ENCODE measurements at places on chromosomes 2 and 18.

DNA sequence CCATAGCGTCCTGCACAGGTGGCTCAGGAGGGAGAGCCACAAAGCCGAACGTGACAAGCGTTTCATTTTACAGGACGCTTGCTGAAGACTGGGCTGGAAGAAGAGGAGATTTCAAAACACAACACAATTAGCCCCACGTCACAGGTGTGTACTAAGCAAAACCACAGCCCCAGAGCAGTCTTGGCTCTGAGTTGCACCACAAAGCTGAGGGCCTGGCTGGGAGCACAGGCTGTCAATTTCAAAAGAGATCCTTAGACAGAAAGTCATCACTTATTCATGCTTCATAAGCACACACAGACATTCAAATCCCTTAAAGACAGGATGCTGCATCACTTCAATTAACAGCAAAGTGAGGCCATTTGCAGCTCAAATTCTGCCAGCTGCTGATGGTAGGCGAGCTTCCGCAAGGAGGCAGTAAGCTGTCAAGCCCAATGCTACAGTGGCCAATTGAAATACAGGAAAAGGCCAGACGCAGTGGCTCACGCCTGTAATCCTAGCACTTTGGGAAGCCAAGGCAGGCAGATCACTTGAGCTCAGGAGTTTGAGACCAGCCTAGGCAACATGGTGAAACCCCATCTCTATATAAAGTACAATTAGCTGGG is 79.6 kb downstream of the SKA1 start:
- no peak for DNase-seq

- DNase-seq = no peak
Measured at GRCh38 chr2:200274116-200275075, 32.1 kb upstream of the SPATS2L start.

DNA sequence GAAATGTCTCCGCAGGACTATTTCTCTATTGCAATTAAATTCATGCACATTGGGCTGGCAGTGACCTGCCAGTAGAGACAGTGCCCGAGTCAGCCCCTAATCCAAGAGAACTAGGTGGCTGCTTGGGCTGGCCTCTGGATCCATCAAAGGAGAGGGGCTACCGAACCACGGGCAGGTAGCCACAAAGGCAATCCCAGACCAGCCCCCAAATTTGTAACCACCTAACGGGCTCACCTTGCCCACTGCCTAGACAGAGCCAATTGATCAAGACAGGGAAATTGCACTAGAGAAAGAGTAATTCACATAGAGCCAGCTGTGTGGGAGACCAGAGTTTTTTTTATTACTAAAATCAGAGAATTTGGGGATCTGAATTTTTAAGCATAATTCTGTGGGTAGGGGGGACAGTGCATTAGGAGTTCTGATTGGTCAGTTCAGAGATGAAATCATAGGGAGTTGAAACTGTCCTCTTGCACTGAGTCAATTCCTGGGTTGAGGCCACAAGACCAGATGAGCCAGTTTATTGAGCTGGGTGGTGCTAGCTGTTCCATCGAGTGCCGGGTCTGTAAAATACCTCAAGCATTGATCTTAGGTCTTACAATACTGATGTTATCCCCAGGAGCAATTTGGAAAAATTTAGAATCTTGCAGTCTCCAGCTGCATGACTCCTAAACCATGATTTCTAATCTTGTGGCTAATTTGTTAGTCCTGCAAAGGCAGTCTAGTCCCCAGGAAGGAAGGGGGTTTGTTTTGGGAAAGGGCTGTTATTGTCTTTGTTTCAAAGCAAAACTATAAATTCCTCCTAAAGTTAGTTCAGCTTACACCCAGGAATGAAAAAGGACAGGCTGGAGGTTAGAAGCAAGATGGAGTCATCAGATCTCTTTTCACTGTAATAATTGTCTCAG is 260.4 kb upstream of the SP5 start:
- DNase-seq = no peak

- no peak for DNase-seq
Measured at GRCh38 chr2:175709248-175709647, 292.8 kb downstream of the LNPK start.

DNA sequence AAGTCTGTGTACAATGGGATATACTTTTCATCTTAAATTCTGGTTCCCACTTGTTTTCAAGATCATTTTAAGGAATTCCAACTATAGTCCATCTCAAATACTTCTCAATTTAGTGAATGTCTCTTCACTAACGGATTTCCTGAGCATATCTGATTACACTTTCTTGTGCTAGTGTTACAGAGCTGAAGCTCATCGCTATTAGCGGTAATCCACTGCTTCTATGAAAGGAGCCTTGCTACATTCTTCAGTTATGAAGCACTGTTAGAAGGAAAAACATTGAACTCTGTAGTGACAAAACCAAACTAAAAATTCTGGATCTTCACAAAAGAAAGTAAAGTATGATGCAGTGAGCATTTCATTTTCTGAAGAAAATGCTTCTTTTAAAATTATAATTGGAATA is 72.0 kb downstream of the AGPS start:
- no peak for DNase-seq

DNA sequence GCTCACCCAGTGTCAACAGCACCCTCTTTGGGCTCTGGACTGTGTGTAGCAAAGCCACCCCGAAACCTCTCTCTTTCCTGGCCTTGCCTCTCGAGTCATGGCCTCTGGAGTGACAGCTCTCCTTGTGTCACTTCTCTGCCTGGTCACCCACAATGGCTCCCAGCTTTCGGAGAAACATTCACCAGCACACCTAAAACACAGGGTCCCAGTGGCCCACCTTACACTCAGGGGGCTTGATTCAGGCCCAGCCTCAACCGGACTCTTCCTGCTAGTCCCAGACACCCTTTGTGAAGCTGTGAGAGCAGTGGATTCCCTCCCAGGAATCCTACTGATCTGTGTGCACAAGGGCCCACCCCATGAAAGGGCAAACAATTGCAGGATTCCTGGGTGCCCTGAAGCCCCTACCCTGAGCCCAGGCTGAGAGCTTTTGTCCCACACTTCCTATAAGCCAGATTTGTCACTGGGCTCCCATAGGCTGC is 137.2 kb upstream of the HAAO start:
- DNase-seq = no peak

DNA sequence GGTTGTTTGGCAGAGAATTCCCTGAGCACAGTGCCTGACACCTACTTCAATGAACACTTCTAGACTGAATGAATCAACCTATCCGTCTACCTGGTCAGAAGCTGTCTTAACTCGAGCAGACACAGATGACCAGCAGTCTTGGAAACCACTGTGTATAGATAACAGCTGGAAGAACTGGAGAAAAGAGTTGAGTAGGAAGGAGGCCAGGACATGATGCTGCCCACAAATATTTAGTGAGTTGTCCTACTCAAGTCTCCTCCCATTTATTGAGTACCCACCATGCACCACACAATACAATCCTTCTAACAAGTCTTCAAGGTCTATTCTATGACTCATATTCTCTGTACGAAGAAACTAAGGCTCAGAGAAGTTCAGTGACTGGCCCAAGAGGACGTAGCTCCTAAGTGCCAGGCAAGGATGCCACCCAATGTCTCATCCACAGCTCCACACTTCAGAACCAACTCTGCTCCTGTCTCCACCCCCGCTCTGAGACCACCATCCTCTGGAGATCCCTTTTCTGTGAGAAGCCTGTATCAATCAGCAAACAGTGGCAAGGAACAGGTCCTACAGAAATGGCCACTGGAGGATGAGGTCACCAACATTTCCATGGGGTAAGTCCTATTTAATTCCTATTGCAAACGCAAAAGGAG is 62.2 kb downstream of the GALNT14 start:
- no peak for DNase-seq

GRCh38 chr2:33197198-33197938 is 250.6 kb downstream of the LTBP1 start:
- no peak for DNase-seq

GRCh38 chr18:31204833-31205232 is 42.2 kb upstream of the DSC1 start:
- no peak for DNase-seq

- no peak for DNase-seq
Measured at GRCh38 chr18:45723567-45724355, at the start of gene SLC14A1. Gene SLC14A1, plus strand, starts transcription at chr18:45724181. Its CDS starts 6,140 bp downstream, at chr18:45730321.

DNA sequence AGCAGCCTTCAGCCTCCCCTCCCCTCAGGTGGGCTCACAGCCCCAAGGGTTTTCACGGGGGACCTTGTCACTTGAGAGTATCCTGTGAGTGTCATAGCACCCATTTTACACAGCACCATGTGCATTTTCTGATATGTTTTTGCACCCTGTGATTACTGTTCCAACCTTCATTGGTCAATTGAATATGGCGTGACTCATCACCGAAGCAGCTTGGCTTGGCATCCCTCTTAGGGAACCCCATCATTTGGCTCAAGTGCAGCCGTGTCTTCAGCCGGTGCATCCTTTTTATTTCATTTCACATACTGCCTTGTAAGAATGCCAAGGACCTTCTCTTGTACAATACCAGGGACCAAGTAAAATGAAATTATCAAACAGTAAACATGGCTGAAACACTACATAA is 57.6 kb downstream of the NPAS2 start:
- no peak for DNase-seq

DNA sequence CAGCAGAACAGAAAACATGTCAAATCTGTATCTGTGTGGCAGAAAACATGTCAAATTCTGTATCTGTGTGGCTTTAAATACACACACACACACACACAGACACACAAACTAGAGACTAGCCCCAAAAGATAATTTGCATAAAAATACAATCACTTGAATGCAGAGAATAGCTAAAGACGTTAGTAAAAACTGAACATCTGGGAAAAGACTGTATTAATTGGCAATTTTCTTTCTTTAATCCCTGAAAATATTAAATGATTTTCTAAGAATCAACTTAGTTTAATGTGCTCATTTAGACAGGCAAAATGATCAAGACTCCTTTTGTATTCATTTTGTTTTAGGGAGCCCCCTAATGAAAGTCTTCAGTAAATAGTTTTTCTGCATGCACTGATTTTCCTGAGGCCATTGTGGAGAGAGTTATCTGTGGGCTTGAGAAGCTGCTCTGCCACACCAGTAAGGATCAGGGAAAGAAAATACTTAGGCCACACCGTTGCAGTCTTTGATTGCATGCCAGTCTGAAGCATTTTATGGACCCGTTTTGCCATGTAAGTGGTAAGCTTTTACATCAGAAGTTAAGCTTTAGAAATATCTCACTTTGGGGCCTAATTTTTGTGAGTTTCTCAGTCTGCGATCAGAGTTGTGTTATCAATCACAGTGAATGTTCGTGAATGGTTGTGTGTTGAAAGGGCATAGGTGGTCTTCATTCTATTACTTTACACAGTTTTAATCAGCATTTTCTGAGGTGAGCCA is 2.2 kb downstream of the SPATS2L start:
- DNase-seq = no peak

GRCh38 chr2:128156812-128157211 is 65.8 kb downstream of the UGGT1 start:
- DNase-seq = no peak

GRCh38 chr2:120004254-120004653 is 8.6 kb upstream of the EPB41L5 start:
- DNase-seq = no peak

DNA sequence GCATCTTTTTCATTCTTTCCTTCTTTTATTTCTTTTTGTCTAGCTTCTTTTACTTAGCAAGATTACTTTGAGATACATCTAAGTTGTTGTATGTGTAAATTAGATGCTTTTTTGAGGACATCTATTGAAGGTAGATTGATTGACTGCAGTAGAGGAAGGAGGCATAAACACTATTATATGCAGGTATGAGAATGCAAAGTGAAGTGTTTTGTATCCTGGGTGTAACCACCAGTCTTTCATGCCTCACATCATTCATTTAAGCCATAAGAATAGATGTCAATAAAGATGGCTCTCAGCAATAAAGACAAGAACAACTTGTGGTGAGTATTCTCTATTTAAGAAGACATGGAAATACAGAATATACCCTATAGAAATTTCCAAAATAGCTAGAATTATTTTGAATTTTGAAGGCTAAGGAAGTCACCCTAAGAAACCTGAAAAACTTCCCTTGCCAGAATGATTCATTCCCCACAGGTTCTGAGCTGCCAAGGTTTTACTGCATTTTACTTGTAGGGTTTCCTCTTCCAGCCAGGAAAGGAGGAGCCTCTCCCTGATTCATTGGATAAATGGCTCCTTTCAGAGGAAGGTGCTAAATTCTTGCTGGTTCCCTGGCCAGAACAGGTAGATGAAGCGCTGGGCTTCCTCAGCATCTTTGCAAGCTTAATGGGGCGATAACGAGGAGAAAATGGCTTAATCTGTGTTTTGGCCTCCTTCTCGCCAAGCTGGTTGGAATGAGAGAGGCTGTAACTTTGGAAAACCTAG is 279.8 kb upstream of the SLC14A2 start:
- no peak for DNase-seq

- no peak for DNase-seq
Measured at GRCh38 chr2:71829008-71829407, 318.7 kb downstream of the CYP26B1 start.

- peak; percentile 81 for DNase-seq
Measured at GRCh38 chr2:14635391-14635871, 2.9 kb downstream of the LRATD1 start.

DNA sequence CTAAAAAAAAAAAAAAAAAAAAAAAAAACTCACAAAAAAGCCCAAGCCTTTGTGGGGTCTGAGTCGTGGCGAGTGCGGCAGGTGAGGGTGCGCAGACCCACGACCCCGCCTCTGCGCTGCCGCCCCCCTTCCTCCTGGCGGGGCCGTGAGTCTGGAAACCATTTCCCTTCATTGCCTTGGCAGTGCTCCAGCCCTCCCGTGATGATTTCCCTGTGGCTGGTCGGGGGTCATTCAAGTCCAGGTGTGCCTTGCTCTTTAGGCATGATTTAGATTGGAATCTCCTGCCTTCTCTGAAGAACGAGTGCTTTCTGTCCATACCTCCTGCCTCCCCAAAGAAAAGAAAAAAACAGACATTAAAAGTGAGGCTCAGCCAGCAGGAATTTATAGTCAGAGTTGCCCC is 161.8 kb downstream of the FAM210A start:
- no peak for DNase-seq

GRCh38 chr2:159151198-159152127 is 135.0 kb downstream of the WDSUB1 start:
- DNase-seq = no peak

DNA sequence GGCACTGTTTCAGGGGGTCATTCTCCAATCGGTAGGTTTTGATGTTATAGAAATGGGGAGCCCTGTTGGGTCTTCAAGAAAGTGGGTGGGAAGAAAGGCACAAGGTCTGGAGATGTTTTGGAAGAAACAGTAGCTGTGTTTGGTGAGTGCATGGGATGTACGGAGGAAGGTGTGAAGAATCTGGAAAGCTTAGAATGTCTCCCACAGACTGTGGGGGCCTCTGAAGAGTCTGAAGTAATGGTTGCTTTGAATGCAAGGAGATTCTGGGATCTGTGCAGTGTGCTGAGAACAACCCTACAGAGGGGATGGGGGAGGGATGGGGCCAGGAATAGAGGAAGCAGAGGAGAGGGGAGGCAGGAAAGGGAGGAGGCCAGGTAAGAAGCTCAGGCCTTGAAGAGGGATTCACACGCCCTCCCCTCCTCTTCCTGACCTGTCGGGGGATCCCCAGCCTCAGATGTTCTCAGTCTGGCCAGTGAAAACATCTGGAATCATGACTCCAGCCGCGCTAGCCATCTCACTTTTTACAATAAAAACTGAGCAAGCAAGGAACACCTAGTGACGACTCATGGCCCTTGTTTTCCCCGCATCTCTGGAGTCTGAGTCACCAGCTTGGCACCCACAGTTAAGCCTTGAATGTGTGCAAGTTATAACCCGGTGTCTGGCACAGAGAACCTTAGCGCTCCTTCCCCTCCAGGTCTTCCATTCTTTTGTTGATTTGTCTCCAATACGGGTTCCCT is 74.2 kb downstream of the SH3BP4 start:
- no peak for DNase-seq
